ENCODE measurements at places on chromosomes 11 and 22. TPM values are rescaled to one million over a fixed set of nuclear protein-coding genes. Genes with fewer than 3 reads are reported as not detected.

The FREY1 gene
- total RNA-seq: 1.5 TPM

DNA sequence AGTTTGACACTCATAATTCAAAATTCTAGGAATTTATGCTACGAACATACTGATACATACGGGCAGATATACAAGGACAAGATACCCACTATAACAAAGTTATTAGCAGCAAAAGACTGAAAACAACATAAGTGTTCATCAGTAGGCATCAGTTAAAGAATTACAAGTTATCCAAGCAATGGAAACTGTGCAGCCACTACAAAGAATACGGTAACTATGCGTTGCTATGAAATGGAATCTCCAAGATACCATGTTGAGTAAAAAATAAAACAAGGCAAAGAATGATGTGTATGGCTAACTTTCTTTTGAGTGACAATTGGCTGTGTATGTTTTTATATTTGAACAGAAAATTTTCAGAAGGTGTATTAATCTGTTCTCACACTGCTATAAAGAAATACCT is 151.7 kb downstream of the ADAMTS15 start:
- H3K27me3 ChIP-seq: no peaks in the 10 kb centered on the region
- H3K36me3 ChIP-seq: no peaks in the 10 kb centered on the region
- peak overlapping the region; percentile 24 for H3K27ac ChIP-seq
- H3K4me3 ChIP-seq: no peak overlapping the region
- no peak for DNase-seq

GRCh38 chr11:975827-976226 is 50.2 kb downstream of the AP2A2 start:
- H3K4me3 ChIP-seq: no peak overlapping the region
- DNase-seq: no peak
- H3K36me3 ChIP-seq: peaks cover 46% of the 10 kb centered on the region
- no peaks in the 10 kb centered on the region for H3K27me3 ChIP-seq

The XNDC1N gene
- 5.6 TPM for total RNA-seq

The GGT1 gene
- 3.6 TPM for total RNA-seq

The PEX16 gene
- total RNA-seq: 32.2 TPM

The ENTHD1 gene
- not detected for total RNA-seq

DNA sequence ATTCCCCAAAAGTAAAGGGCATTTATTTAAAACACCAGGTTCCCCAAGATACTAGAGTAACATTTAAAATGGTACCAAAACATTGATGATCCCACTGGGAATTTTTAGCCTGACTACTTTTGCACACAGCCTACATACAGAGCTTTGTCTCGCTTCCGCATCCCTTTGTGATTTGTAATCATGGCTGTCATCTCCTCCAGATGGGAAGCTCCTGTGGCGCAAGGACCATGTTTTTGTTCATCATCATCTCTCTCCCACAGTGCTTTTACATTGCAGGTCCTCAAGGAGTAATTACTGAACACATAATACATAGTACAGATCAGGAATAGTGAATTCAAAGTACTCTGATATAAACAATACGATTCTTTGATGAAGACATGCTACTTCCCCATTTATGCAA is 231.2 kb upstream of the MTNR1B start:
- H3K27me3 ChIP-seq: no peaks in the 10 kb centered on the region
- no peak overlapping the region for H3K4me3 ChIP-seq
- H3K27ac ChIP-seq: no peak overlapping the region
- no peaks in the 10 kb centered on the region for H3K36me3 ChIP-seq
- no peak for DNase-seq

DNA sequence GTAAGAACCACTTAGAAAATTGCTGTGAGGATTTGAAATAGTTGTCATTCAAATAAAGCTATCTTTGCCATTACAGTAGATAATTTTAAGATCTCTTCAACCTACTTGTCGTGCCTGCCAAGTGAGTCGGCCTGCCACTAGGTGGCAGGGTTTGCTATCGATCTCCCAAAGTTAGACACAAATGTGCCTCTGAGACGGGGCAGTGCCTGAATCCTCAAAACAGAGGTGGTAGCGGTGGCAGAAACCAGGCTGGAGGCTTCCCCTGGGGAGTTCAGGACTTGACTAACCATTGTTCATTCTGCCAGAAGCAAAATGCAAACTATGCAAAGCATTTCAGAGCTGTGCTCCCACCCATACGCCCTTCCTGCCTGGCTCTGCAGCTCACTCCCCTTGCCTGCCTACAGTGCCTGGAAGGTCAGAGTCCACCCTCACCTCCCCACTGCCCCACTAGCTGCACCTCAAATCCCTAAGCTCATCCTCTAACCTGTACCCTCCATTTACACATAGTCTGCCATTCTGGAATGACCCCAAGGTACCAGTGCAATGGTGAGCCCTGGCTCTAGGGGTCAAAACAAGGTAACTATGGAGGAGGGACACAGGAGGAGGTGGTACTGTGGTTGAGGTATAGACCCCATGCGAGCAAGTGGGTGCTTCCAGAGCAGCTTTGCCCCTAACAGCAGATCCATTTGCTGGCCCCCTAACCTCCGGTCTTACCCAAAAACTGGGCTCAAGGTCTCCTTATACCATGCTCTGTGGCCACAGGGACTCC is 82.1 kb downstream of the C11orf58 start:
- no peak overlapping the region for H3K4me3 ChIP-seq
- no peak overlapping the region for H3K27ac ChIP-seq
- H3K4me1 ChIP-seq: peaks cover 9% of the 10 kb centered on the region
- no peaks in the 10 kb centered on the region for H3K27me3 ChIP-seq

- no peak overlapping the region for H3K27ac ChIP-seq
- no peaks in the 10 kb centered on the region for H3K27me3 ChIP-seq
- no peak for DNase-seq
- H3K4me3 ChIP-seq: no peak overlapping the region
- no peaks in the 10 kb centered on the region for H3K36me3 ChIP-seq
- no peaks in the 10 kb centered on the region for H3K4me1 ChIP-seq
These were observed 77.7 kb upstream of the SC5D start for GRCh38 chr11:121214861-121215260.

The MB gene
- total RNA-seq: 0.63 TPM

DNA sequence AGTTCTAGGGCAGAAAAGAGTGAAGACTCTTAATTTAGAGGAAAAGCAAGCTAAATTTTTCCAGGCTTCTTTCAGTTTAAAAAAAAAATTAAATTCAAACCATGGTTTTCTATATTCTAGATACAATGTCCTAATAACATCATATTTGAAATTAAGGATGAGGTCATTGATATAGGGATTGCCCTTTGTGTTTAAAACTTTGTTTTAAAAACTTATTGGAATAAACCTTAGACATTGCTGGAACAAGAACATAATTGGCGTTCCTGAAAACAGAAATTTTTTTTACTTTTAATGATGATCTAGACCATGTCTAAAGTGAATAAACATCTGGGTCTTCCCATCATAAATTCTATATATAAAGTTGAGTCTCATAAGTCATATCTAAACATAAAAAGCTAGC is 859.4 kb upstream of the CHORDC1 start:
- H3K36me3 ChIP-seq: no peaks in the 10 kb centered on the region
- H3K27me3 ChIP-seq: no peaks in the 10 kb centered on the region
- H3K4me1 ChIP-seq: no peaks in the 10 kb centered on the region
- no peak for DNase-seq
- no peak overlapping the region for H3K4me3 ChIP-seq
- H3K27ac ChIP-seq: no peak overlapping the region

DNA sequence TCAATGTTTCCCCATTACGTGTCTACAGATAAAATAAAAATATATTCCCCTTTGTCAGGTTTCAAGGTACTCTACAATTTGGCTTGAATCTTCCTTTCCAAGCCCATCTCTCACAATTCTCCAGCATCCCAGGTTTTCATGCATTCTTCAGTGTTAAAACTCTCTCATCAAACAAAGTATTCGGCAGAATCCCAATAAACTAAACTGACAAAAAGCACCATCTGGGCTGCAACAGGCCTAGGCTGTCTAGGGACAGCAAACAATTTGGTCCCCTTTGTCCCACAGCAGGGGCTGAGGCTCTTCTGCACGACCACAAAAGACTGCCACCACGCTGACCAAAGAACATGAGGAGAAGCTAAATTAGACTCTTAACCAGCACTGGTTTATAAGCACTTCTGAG is 159.4 kb downstream of the CADM1 start:
- no peaks in the 10 kb centered on the region for H3K27me3 ChIP-seq
- no peak overlapping the region for H3K4me3 ChIP-seq
- no peak for DNase-seq
- H3K36me3 ChIP-seq: no peaks in the 10 kb centered on the region

The VSIG10L2 gene
- 0.57 TPM for total RNA-seq

DNA sequence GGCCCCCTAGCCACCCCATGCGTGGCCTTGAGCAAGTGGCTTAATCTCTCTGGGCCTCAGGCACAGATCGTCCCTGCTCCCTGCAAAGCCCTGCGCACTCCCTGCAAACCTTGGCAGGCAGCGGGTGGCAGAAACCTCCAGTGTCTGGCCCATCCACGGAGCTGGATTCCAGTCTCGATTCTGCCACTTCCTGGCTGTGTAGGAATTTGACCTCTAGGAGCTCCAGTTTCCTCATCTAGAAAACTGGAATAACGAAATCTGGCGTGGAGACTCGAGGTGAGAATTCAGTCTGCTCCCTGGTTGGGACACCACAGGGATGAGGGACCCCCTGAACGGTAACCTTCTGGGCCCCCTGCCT is 186.9 kb downstream of the MN1 start:
- peak overlapping the region; percentile 47 for H3K4me3 ChIP-seq
- H3K36me3 ChIP-seq: no peaks in the 10 kb centered on the region
- H3K27me3 ChIP-seq: no peaks in the 10 kb centered on the region
- H3K27ac ChIP-seq: no peak overlapping the region
- peaks cover 13% of the 10 kb centered on the region for H3K4me1 ChIP-seq
- no peak for DNase-seq

- no peaks in the 10 kb centered on the region for H3K4me1 ChIP-seq
- H3K27ac ChIP-seq: no peak overlapping the region
- no peaks in the 10 kb centered on the region for H3K27me3 ChIP-seq
These were observed 137.2 kb downstream of the GRIK4 start for GRCh38 chr11:120648771-120649170.

GRCh38 chr11:25838918-25839625 is 492.9 kb upstream of the ANO3 start:
- no peak overlapping the region for H3K27ac ChIP-seq
- no peak overlapping the region for H3K4me3 ChIP-seq
- DNase-seq: no peak
- no peaks in the 10 kb centered on the region for H3K36me3 ChIP-seq

Data from esophagus muscularis mucosa (tissue), 4 donors.